T-cell (primary cell): ENCODE measurements at places on chromosomes 6 and 20. TPM values are rescaled to one million over a fixed set of nuclear protein-coding genes. Genes with fewer than 3 reads are reported as not detected.

The RCAN2 gene
- total RNA-seq, result 2.5 TPM

The BPI gene
- total RNA-seq, result not detected

DNA sequence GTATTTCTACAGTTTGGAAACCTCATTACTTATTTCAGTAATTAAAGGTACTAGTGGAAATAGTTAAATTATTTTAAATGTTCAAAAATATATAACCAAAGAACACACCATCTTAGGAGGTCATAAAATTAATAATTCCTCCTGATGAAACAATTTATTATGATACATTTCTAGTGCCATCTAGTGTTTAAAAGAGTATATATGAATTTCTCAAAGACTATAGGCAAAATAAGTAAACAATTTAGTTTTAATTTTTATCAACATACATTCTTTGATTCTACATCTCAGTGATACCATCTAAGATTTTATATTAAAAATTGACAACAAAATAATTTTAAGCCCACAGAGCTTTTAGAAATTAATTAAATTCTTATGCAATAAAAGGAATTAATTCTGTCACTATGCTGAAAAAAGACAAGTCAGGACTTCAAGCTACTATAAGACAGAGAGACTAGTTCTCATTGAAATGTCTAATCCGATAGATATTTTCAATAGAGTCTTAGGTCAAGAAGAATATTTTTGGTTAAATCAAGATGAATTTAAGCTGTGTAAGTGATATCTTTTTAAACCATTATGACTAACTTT, 107.8 kb upstream of the RNF217 start:
- no peak overlapping the region for H3K27ac ChIP-seq
- no peaks in the 10 kb centered on the region for H3K4me1 ChIP-seq
- H3K36me3 ChIP-seq, result no peaks in the 10 kb centered on the region
- H3K4me3 ChIP-seq, result no peak overlapping the region
- DNase-seq, result no peak

- no peaks in the 10 kb centered on the region for H3K27me3 ChIP-seq
- no peaks in the 10 kb centered on the region for H3K36me3 ChIP-seq
- no peak overlapping the region for H3K4me3 ChIP-seq
- H3K4me1 ChIP-seq, result no peaks in the 10 kb centered on the region
- no peak overlapping the region for H3K27ac ChIP-seq
- DNase-seq, result no peak
These were observed 67.1 kb upstream of the GFRAL start for GRCh38 chr6:55260181-55260580.

GRCh38 chr6:33123732-33124524, 48.1 kb downstream of the HLA-DPB1 start:
- H3K27ac ChIP-seq, result no peak overlapping the region
- H3K27me3 ChIP-seq, result no peaks in the 10 kb centered on the region
- no peaks in the 10 kb centered on the region for H3K36me3 ChIP-seq
- no peak for DNase-seq
- H3K4me1 ChIP-seq, result no peaks in the 10 kb centered on the region

DNA sequence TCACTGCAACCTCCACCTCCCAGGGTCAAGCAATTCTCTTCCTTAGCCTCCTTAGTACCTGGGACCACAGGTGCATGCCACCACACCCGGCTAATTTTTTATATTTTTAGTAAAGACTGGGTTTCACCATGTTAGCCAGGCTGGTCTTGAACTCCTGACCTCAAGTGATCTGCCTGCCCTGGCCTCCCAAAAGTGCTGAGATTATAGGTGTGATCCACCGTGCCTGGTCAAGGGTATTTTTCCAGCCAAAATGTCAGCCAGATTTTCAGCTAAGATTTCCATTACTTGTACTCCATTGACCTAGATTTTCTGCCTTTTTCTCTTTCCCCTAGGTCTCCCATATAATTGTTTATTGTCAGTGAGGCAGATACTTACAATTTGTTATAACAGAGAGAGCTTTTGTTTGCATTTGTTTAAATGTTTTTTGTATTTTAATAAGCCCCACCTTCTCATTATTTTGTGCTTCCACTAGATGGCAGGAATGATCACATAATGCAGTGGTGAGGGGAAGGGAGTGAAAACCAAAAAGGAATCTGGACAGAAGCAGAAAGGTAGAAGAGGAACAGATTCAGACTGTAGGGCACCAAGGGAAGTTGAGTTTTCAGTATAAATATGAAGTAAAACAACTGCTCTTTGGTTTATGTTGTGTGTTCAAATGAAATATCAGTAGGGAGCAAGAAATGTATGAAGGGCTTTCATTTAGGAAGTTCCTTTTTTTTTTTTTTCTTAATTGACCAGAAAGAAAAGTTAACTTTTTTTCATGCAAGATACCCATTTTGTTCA, 29.7 kb downstream of the RPF2 start:
- no peaks in the 10 kb centered on the region for H3K4me1 ChIP-seq
- no peak overlapping the region for H3K4me3 ChIP-seq
- H3K27ac ChIP-seq, result no peak overlapping the region
- H3K36me3 ChIP-seq, result peaks cover 11% of the 10 kb centered on the region

- no peak overlapping the region for H3K27ac ChIP-seq
- no peak overlapping the region for H3K4me3 ChIP-seq
- peaks cover 45% of the 10 kb centered on the region for H3K27me3 ChIP-seq
These were observed 732 bp downstream of the CYP24A1 start for GRCh38 chr20:54172856-54173652.

DNA sequence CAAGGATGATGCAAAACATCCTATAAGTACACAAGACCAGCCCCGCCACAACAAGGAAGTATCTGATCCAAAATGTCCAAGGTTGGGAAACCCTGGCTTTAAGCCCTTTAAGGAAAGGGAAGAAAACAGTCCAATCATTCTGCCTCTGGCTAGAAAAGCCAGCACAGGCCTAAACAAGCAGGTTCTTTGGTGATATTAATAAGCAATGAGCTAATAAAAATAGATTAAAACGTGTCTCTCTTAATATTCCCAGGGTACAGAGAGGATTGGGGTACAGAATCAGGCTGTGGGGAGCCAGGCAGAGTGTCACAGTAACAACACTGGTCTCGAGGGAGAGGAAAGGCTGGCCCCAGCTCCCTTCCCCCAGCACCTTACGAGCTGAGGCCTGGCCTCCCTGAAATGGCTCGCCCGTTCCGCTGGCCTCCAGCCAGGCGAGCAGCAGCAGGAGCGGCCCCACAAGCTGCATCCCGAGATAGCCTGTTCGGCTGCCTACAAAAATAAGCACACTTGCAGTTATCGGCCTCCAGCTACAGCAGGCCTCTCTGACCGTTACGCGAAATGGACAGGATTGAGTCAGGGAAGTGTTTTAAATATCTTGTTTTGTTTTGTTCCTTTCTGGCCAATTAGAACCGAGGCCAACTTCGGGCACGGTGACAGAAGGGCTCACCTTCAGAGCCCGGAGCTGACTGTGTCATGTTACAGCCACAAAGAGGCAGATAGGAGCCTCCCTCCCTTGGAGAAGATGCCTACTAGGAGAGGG, 4.0 kb upstream of the ZMYND8 start:
- H3K4me1 ChIP-seq, result peaks cover 25% of the 10 kb centered on the region
- H3K4me3 ChIP-seq, result no peak overlapping the region
- H3K27ac ChIP-seq, result no peak overlapping the region

DNA sequence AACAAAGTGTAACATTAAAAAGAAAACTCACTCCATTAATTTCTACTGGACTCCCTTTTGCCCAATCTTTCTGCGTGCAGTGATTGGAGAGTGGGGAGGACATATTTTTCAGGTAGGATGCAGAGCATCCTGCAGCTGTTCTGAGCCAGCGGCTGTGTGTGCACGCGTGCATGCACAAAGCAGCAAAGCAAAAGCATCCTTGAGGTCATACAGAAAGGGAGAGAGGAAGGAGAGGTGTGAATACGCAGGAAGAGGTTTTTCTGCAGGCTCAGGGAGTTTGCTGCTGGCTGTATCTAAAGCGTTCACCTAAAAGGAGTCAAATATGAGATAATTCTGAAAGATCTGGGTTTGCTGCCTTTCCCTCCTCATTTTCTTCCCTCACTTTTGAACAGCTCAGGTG, 108.4 kb downstream of the HUS1B start:
- no peaks in the 10 kb centered on the region for H3K27me3 ChIP-seq
- no peak for DNase-seq
- no peak overlapping the region for H3K27ac ChIP-seq
- no peaks in the 10 kb centered on the region for H3K4me1 ChIP-seq
- H3K4me3 ChIP-seq, result no peak overlapping the region
- peaks cover 30% of the 10 kb centered on the region for H3K36me3 ChIP-seq

- H3K36me3 ChIP-seq, result no peaks in the 10 kb centered on the region
- DNase-seq, result no peak
- H3K4me1 ChIP-seq, result no peaks in the 10 kb centered on the region
These were observed 11.9 kb upstream of the WFDC10A start for GRCh38 chr20:45617591-45617990.
